Endothelial cell of umbilical vein (primary cell): ENCODE measurements at places on chromosomes 5 and 9. TPM values are rescaled to one million over a fixed set of nuclear protein-coding genes. Genes with fewer than 3 reads are reported as not detected.

The HMHB1 gene
- total RNA-seq, result not detected in 2 replicates

The CDC20B gene
- 0.14 and 0.22 TPM in 2 replicates for total RNA-seq

The TTF1 gene
- total RNA-seq, result 12.0 and 13.8 TPM in 2 replicates

The MPDZ gene
- 52.3 and 54.4 TPM in 2 replicates for total RNA-seq

The SAXO1 gene
- total RNA-seq, result not detected in 2 replicates

The BTNL8 gene
- total RNA-seq, result not detected in 2 replicates

The PTPN3 gene
- not detected in 2 replicates for total RNA-seq

The CTXN3 gene
- total RNA-seq, result not detected in 2 replicates

The CDC25C gene
- total RNA-seq, result 13.3 and 13.6 TPM in 2 replicates

The IL9 gene
- not detected in 2 replicates for total RNA-seq

The SPATA31E1 gene
- total RNA-seq, result not detected in 2 replicates

The GNPDA1 gene
- 49.3 and 52.1 TPM in 2 replicates for total RNA-seq
